GM23338 (cell line): ENCODE measurements at places on chromosomes 3 and 15.

GRCh38 chr3:99647081-99647480 is 8.7 kb downstream of the COL8A1 start:
- no peak for DNase-seq

GRCh38 chr3:5690904-5691532 is 503.5 kb downstream of the EDEM1 start:
- no peak for DNase-seq

- DNase-seq, result no peak
These were observed 46.7 kb upstream of the VGLL3 start for GRCh38 chr3:87037652-87038051.

DNA sequence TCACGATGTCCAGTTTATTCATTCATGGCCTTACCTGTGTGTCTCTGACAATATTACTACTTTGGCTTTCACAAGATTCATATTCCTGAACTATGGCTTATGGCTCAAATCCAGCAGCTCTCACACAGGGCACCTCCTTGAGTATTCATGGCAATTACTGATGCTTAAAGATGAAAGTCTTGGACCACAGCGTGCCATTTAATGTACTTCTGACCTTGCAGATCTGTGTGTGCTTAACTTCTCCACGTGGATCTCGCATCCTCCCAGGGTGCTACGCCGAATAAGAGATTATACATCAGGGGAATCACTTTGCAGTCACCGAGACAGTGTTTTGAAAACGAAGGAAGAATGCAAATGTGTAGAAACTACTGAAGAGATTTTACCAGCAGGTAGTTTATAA is 147.5 kb downstream of the TNIK start:
- no peak for DNase-seq

DNA sequence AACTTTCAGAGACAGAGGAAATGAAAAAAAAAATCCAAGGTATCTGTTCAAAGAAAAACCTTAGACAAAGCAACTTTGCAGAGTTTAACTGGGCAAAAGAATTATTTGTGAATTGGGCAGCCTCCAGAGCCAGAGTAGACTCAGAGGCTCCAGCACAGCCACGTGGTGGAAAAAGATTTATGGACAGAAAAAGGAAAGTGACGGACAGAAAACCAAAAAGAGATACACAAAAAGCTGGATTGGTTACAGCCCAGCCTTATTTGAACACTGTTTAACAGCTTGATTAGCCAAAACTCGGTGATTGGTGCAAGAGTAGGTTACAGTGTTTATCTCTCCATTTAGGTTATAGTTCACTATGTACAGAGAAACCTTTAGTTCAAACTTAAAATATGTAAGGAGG is 23.7 kb upstream of the GPD1L start:
- DNase-seq, result no peak

DNA sequence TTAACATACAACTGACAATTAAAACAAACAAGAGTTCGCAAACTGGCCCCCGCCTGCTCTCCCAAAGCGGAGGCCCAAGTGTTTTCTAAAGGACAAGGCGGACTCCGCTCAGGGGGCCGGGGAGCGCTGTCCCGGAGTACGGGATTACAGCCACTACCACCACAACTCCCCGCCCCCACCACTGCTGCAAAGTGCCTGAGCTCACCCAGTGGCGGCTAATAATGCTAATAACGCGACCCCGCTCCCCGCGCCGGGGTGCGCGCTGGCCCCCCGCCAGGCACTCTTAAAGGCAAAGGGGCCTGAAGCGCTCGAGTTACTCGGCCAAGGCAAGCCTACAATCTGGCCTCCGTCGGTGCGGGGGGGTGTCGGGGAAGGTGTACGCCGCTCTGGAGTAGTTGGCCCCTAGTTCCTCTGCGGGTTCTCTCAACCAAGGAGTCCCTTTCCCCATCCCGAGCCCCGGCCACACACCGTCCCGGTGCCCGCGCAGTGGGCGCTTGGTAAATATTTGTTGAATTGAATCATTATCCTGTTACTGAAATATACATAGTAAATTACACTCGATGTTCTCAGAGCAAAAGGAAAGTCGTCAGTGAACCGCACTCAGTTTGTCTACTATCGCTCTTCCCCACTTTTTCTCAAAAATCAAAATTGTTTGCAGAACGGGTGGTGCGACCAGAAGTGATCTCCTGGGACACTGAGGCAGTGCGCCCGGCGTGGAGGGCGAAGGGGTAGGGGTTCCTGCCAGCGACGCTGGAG is 827 bp downstream of the WNT5A start:
- peak; percentile 75 for DNase-seq

GRCh38 chr3:98501270-98501669 is 3.8 kb downstream of the OR5K2 start:
- no peak for DNase-seq

- DNase-seq, result peak; percentile 34
These were observed 82.0 kb upstream of the TBL1XR1 start for GRCh38 chr3:177279118-177279815.
